ENCODE measurements at places on chromosomes 11 and 22. TPM values are rescaled to one million over a fixed set of nuclear protein-coding genes. Genes with fewer than 3 reads are reported as not detected.

KCNQ1 gene
- total RNA-seq: 0.84 TPM

DNA sequence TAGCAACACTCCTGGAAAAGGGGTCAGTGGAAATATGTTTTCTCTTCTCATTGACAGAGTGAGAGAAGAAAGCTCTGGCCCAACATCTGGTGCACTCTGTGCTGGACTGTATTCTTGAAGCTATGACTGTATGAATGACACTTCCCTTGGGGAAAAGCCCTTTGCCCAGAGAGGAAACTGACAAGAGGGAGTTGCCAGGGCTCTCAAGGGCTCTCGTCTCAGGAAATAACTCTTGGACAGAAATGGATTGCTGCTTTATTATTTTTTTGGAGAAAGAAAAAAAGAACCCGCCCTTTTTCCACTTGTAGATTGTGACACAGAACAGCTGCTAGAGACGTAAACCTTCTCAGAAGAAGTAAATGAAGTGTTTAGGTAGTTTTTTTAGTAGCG, 11.4 kb downstream of the ETS1 start:
- DNase-seq: peak; percentile 83

DNA sequence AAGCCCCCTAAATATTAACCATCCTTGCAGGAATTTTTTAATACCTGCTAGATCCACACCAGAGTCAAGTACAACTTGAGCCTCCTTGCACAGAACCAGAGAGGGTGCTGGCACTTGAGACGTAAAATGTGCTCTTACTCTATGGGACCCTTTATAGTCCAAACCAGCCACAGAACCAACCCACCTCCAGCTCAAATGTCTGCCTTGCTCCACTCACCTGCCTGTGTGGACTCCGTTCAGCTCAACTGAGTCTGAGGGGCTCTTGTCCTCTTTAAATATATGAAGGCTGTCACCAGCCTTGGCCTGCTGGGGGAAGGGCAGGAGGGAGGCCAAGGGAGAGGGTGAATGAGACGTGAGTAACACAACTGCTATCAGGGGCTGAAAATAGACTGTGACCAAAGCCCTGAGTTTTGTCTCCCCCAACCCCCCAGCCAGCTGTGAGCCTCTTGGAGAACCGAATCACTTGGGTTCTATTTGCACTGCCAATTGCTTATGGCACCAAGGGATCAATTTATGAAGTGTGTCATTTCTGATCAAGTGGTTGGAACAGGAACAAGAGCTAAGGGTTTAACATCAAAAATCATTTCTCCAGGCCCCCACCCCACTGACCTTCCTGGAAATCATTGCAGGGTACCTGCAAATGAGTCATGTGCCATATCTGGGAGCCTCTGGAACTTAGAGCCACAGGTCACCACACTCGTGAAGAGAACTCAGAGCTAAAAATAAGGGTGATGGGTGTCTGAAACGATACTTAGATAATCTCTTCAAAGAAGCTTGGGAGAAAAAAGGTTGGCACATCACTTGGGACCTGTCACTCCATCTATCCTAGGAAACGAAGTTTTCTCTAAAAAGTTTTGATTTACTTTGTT, at the start of gene CSRP3:
Gene CSRP3 (minus strand): TSS at position 247 of the 869 bp plus-strand sequence. CDS start 9,535 bp downstream, outside the sequence.
- peak; percentile 74 for DNase-seq

DNA sequence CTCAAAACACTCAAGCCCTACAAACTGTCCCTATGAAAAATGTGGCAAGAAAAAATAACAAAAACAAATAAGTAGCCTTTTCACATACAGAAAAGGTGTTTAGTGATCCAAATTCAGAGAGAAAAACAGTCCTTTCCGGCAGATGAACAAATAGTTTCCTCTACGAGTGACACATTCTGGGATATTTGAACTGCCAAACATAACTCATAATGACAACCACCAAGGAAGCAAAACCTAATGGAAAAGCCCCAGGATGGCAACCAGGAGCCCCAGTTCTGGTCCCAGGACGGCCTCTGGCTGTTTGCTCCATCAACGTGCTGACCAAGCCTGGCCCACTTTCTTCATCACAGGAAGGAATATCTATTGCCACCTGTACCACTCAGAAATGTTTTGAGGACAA, 6.0 kb downstream of the PACSIN2 start:
- no peak for DNase-seq

POU2AF3 gene
- 2.7 TPM for total RNA-seq

C11orf42 gene
- total RNA-seq: not detected

DNA sequence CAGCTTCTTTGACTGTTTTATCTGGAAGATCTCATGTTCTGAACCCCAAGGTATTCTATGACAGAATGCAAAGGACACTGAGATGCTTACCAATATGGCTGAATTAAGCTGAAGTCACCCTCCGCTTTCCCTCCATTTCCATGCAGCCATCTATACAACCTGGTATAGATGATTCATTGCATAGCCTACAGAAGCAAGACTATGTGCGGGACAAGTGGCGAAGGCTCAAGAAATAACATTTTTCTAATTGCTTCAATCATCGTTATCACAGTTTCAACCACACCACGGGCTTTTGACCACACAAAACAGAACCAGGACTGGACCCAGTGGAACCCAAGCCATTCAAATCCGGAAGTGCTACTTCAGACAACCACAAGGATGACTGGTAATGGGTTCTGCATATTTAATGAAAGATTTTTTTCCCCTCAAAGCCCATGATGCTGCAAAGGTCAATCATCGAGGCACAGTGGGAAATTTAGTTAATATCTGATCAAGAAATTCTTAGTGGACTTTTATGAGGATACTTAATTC, 61.9 kb downstream of the CD44 start:
- no peak for DNase-seq

UBXN1 gene
- total RNA-seq: 81.6 TPM

C22orf31 gene
- 2.1 TPM for total RNA-seq

- no peak for DNase-seq
Measured at GRCh38 chr11:110059706-110060463, 33.3 kb upstream of the ZC3H12C start.
